ENCODE measurements at places on chromosomes 6 and 20.

DNA sequence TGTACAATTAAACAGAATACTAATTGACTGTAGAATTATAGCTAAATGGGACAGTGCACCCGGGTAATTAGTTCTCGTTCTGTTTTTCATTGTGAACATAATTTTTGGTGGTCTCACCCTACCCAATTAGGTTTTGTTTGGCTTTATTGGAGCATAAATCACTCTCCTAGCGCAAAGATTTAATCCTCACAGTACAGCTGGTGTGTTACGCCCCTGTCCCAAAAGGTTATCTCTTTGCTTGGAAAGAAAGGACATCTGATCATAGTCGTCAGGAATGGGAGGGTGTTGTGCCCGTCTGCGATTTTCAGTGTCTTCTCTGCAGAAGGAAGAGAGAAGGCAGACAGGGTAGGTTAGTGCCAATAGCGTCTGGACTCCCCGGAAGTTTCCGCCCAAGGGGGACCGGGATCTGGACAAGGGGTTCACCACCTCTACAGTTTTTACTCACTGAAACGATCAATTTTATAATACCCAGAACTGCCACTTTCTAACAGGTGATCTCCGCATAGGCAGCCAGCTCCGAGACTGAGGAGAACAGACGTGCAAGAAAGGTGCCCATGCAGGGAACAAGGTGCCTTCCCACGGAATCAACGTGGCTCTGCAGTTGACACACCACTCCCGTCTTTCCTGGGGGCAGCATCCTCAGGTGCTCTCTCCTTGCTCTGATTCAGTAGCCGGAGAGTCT is 617.4 kb upstream of the CDH4 start:
- DNase-seq: no peak

- DNase-seq: no peak
Observed at GRCh38 chr6:44269921-44270525, at the start of gene TMEM151B. TSS of gene TMEM151B (plus strand) at chr6:44270450. CDS start at chr6:44270743, 293 bp downstream.

DNA sequence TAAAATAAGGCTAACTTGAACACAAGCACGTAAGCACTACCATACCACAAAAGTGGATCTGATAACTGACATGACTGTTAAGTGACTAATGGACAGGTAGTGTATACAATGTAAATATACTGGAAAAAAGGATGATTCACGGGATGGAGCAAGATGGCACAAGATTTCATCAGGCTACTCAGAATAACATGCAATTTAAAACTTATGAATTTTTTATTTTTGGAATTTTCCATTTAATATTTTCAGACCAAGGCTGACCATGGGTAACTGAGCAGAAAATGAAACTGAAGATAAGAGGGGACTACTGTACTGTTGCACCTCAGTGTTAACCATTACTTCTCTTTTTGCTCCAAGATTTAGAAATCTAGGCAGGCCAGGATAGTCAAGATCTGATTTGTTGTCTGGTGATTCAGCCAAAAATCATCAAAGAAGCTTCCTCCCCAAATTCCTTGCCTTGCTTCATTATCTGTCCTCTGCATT is 45.4 kb downstream of the TPBG start:
- DNase-seq: no peak

- DNase-seq: no peak
Observed at GRCh38 chr6:90000864-90001731, 106.8 kb downstream of the GJA10 start.

Measured in renal cortex interstitium (tissue), 15 donors.